ENCODE measurements at places on chromosomes 3 and 15.

DNA sequence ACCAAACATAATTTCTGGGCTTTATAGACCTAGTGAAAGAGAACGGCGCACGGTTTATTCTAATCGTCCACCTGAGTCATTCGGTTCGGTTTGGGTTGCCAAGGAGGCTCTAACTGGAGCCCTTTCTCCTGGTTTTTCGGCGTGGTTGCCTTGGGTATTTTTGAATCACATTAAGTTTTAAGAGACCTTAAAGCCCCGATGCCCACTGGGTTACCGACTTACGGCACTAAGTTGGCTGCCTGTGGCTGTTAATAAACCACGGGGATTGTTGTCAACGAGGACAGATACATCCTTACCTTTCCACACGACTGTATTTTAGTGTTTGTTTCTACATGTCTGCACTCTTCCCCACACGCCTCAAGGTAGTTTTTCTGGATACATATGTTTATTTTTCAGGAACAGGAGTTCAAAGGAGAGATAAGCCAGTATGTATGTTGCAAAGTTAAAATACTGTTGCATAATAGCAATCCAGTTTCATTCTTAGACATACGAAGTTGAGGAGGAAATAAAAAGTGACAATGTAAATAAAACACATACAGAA lies 1.2 kb upstream of the ANP32A start:
- DNase-seq = peak; percentile 81

- no peak for DNase-seq
Observed at GRCh38 chr15:100525436-100525835, 3.3 kb downstream of the CERS3 start.

DNA sequence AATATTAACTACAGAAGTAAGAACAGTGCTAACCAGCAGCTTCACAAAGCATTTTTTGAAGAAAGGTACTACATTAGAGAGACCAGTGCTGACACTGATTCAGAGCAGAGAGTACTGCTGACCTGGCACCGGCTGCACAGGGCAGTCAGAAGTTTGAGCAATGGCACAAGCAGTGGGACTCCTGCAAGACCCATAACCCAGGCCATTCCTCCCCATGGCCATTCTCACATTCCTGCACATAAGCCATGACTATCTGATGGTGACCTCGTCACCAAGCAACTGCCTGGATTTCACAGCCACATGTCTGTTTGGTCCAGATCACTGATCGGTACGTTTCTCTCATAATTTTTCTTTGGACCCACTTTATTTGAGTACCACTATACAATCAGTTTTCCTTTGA lies 88.7 kb downstream of the GPR156 start:
- no peak for DNase-seq

DNA sequence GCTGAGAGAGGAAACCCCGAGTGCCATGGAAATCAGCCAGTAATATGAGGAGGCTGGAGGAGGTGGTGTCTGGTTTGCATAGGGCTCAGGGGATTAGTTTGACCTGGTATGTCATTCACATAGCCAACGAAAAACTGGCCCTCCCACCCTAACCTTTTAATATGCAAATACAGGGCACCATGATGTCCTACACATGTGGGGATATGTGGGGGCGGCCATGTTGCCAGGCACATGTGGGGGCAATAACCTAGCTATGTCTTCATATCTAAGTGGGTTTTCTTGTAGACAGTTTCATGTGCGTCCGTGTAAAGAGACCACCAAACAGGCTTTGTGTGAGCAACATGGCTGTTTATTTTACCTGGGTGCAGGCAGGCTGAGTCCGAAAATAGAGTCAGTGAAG lies 110.1 kb downstream of the MOBP start:
- no peak for DNase-seq

DNA sequence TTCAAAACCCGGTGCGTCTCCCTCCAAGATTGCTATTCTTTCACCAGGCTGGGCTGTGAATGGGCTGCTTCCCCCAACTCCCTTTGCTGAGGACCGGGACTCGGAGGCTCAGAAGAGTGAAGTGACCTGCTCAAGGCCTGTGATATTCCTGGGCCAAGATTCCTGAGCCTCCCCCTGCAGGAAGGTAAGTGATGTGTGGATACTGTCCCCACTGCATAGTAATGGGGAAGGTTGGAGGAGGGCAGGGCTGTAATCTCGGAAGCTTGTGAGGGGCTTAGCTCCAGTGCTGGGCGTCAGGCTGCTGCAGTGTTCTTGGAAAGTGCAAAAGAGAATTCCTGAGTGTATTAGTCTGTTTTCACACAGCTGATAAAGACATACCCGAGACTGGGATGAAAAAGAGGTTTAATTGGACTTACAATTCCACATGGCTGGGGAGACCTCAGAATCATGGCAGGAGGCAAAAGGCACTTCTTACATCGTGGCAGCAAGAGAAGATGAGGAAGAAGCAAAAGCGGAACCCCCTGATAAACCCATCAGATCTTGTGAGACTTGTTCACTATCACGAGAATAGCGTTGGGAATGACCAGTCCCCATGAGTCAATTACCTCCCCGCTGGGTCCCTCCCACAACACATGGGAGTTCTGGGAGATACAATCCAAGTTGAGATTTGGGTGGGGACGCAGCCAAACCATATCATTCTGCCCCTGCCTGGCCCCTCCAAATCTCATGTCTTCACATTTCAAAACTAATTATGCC lies 67.6 kb downstream of the EFCAB12 start:
- no peak for DNase-seq

DNA sequence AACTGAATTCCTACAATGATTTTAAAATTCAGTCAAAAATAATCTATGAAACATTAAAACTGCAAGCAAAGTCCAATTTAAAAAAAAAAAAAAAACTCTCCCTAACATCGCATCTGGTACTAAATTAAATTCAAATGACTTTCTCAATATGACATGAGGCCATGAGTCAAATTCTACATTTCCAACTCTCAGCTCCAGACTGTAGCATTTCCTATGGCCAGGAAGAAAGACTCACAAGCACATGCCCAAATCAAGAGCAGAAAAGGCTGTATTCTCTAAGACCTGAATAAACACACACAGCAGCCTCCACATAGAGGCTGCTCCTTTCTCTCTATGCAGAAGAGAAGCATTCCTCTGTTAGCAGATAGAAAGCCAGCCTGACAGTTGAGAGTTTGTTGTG lies 729.2 kb downstream of the ROBO1 start:
- no peak for DNase-seq

DNA sequence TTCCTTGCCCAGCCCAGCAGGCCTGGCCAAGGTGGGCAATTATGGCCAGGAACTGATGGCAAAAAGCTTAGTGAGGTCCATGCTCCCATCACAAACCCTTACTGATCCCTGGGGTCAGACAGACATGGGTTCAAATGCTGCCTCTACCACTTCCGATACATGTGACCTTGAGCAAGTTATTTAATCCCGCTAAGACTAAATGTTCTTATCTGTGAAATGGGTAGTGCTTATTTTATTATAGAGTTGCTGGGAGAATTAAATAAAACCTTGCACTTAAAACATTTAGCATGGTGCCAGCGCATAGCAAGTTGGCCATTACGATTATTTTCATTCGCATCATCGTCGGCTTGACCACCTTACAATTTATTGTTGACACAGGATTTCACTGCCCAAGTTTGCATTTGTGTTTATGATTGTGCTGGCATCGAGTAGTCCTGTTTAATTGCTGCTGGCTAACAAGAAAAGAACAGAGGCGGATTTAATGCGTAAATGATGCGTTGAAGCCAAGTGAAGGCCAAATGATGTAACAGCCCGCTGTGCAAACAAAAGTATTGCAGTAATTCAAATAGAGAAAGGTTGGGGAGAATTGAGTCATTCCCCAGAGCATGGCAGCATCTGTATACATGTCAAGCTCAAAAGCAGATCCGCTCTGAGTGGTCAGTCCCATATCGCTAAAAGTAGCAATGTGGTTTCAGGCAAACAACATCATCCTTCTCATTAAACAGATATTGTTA lies 7.3 kb upstream of the FURIN start:
- DNase-seq = peak; percentile 85

DNA sequence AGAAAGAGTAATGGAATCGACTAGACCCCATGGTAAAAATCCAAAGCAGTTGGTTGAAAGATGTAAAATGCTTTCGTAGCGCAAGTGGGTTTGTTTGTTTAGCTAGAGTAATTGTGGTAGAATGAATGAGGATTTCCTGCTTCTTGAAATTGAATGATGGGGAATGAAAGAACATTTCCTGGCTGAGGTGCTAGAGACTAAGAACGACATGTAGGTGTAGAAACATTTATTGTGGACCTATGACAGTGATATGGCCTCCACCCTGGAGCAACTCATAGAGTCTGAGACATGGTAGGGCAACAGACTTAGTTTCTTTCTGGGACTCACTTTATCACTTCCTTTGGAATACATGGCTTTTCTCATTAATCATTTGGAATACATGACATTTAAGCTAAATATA lies 467.6 kb upstream of the CFAP20DC start:
- DNase-seq = no peak

- DNase-seq = peak; percentile 24
Observed at GRCh38 chr3:79521221-79521848, 246.5 kb downstream of the ROBO1 start.

GRCh38 chr3:53806182-53807116 lies 39.8 kb downstream of the CHDH start:
- no peak for DNase-seq

DNA sequence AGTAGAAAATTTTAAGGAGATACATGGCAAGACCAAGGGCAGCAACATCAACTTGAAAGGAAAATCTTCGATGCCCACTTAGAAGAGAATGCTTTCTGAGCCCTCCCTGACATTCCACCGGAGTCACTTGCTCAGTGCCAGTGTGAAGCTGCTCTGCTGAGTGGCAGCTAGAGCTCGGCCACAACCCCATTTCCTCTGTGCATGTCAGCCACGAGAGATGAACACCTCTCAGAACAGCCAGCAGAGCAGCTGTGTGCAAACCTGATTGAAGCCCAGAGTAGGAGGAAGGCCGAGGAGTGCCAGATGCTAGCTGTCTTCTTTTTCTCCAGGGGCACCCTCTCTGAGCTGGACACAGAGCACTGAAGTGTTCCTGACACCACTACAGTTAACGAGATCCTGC lies 12.2 kb downstream of the TARS3 start:
- no peak for DNase-seq

- no peak for DNase-seq
Observed at GRCh38 chr3:189353318-189353965, 181.7 kb downstream of the TPRG1 start.

- no peak for DNase-seq
Observed at GRCh38 chr3:178246004-178246403, 290.2 kb upstream of the KCNMB2 start.

DNA sequence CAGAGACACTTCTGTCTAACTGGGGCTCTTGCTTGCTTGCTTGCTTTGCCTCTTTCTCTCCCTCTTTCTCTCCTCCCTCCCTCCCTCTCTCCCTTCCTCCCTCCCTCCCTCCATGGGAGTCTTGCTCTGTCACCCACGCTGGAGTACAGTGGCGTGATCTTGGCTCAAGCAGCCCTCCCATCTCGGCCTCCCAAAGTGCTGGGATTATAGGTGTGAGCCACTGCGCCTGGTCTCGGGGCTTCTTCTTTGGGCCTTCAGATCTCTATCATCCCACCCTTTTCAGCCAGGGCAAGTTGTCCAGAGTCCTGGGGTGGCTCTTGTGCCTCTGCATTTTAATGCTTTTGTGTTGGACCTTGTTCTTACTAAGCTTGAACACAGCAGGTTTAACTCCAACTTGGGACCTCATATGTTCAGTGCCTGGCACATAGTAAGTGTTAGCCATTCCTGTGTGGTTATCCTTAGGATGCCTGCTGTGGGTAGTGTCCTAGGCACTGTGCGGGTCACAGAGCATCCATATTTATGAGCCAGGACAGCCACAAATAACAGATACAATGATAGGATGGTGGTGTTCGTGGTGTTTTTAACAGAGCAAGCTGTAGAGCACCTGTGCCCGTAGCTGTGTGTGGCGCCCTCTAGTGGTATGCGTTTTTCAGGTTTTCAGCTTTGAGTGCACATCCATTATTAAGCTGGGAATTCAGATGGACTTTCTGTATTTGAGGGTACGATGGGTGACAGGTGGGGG lies 75.1 kb downstream of the CCK start:
- DNase-seq = peak; percentile 15

DNA sequence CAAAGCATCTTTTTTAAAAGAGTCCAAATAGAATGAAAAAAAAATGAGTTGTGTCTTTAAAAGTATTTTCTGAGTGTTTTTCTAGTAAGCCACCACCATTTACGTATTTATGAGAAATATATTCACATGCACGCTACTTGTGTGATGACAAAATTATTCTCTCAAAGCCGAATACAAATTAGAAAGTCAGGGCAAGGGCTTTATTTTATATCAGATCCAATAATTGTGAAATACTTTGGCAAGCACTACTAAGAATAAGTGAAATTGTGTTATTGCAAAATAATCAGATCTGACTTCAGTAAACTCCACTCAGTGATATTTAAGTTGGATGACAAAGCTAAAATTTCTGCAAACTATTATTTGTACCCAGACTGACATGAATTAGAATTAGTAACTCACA lies 589.3 kb upstream of the KCNMB2 start:
- no peak for DNase-seq

GRCh38 chr3:128783774-128784173 lies 57.8 kb downstream of the RAB7A start:
- DNase-seq = no peak

DNA sequence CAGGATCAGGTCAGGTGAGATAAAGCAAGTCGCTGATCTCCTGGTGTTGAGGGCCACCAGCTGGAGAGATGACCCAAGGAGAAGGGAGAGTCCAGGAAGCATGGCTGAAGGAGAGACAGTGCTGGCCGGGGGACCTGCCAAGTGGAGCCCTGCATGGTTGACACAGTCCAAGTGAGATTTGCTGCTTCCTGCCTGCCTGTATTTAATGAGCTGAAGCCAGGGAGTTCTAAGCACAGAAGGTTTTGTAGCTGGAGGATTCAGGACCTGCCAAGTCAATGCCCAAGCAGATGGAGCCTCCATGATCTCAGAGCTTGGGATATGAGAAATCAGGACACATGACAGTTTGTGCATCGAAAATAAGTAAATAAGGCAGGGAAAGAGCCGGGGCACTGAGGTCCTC lies 125.6 kb downstream of the SRGAP3 start:
- DNase-seq = no peak

DNA sequence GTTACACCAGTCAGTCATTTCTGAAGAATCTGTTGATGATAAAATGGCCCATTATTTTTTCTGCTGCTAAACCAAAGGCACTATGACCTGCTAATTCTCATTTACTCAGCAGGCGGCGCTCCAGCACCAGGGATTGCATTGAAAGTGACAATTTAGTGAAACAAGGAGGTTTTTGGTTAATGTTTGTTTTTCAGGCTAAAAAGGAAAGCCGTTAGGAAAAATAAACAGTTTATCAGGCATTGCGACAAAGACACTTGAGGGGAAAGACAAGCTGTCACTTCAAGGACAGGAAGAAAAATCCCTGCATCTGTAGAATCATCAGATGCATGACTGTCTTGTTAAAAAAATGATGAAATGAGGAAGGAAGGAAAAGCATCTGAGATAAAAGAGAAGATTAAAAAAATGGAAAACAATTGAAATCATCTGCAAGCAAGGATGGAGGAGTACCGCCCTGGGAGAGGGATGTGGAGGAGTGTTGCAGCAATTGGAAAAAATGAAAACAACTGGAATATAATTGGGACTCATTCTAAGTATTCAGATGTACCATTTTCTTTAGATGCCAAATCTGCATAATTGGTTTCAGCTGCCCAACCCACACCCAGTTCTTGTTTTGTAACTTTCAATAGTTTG lies 54.0 kb downstream of the NR1D2 start:
- peak; percentile 35 for DNase-seq

All from MV-4-11 (cell line).